ENCODE measurements at places on chromosomes 6 and 20.

GRCh38 chr20:34531608-34532265 is 15.5 kb downstream of the DYNLRB1 start:
- no peak for DNase-seq

DNA sequence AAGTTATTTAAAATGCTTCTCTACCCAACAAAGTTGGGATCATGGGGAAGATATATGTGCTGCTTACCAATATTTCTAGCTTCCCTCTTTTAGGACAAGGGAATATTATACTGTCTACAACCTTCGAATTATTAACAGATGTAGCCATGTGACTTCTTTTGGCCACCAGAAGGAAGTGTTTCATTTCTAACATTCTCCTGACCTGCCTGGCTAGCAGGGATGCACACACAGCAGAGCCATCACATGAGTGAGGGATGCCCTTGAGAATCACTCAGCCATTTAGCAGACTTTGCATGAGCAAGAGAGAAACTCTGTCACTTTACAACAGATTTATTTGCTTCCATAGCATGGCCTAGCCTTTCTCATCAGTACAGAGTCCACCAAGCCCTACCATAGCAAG is 230.7 kb upstream of the MARCKS start:
- no peak for DNase-seq

- DNase-seq = no peak
Observed at GRCh38 chr6:163694072-163694471, 279.6 kb downstream of the QKI start.

- no peak for DNase-seq
Observed at GRCh38 chr6:84027340-84028181, 6.0 kb upstream of the MRAP2 start.

DNA sequence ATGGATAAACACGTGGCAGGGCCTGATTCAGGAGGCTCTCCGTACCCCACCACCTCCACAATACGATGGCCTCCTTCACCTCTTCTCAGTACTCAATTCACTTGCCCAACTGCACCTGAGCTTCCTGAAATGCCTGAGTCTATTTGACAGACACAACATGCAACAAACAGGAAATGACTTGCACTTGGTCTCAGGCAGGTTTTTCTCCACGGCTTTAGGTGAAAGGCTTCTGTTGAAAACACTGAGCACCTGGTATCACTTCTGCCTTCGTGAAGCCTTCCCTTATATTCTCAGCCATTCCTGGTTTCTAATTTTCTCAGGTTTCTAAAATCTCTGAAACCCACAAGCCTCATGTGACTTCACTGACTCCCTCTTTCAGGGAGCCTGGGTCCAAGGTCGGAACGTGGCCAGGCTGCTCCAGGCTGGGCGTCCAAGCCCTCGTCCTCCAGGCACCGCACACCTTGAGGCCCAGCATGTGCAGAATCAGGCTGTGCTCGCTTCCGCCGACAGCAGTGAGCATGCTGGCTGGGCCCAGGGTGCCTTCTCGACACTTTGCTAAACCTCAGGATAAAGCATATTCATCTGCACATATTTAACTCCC is 34.7 kb downstream of the TAF4 start:
- DNase-seq = no peak

GRCh38 chr6:91713911-91714310 is 1127.0 kb upstream of the MAP3K7 start:
- no peak for DNase-seq

- no peak for DNase-seq
Observed at GRCh38 chr20:8066662-8067061, 47.1 kb upstream of the TMX4 start.

DNA sequence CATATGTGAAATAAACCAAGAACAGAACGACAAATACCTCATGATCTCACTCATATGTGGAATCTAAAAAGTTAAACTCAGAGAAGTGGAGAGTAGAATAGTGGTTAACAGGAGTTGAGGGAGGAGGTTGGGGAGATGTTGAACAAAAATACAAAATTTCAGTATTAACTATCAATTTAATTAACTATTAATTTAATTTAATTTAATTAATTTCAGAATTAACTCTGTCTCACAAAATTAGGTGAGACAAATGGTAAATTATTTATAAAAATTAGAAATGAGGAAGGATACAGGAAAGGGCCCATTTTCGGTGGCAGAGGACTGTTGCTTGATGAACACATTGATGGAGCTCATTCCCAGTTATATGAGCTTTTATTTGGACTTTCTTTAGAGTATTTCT is 166.0 kb upstream of the FAM83B start:
- DNase-seq = no peak

DNA sequence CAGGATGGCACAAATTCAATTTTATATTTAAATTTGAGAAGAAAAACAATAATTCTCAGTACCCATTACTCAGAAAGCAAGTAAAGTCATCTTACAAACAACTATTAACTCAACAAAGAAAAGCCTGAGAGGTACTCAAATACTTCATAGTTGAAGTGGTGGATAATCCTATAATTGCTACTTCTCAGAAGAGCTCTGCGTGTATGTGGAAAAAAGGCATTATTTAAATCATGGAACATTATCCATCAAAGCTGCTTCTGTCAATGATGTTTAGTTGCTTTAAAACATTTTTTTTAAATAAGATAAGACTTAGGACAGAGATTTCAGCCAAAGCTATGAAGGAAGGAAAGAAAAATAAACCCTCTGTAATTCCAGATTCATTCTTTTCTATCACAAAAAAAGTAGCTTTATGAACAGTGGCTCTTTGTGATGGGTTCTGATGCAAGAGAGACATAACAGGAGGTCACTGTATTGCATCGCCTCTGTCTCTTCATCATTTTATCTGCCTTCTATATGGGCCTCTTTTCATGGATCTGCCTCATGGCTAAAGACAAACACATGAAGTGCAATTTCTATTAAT is 367.9 kb upstream of the SLC35B3 start:
- DNase-seq = no peak

DNA sequence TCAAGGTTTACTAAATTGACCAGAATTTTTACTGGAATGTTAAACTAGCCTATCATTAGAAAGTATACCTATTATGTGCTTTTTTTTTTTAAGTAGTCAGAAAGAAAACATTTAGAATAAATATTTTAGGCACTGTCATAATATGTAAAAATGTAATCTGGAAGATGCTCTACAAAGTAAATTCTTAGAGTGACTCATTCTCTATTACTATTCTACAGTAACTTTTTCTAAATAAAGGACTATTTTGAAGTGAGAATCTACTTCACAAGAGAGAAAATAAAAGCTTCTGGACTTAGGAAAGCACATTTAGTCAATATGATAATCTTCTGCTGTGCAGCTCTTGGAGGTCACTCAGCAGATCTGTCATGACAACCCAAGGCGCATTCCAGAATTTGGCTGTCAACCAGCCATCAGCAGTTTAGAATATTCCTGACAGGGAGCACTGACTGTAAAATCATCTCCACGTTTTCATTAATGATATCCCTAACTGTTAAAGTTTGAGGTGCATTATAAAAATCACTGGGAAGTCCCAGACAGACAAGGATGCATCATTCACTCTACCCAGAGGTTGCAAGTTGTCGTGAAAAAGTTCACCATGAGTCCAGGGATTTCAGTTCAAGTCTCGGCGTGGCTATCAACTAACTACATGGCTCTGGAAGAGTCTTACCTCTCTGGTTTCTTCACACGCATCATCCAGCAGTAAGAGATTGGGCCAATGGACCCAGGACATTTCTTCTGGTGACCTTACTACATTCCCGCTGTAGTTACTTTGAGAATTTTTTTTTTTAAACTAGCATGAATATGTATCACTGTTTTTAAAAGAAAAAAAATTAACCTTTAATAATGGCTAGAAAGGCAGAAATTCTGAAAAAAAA is 374.9 kb downstream of the GJA1 start:
- no peak for DNase-seq

DNA sequence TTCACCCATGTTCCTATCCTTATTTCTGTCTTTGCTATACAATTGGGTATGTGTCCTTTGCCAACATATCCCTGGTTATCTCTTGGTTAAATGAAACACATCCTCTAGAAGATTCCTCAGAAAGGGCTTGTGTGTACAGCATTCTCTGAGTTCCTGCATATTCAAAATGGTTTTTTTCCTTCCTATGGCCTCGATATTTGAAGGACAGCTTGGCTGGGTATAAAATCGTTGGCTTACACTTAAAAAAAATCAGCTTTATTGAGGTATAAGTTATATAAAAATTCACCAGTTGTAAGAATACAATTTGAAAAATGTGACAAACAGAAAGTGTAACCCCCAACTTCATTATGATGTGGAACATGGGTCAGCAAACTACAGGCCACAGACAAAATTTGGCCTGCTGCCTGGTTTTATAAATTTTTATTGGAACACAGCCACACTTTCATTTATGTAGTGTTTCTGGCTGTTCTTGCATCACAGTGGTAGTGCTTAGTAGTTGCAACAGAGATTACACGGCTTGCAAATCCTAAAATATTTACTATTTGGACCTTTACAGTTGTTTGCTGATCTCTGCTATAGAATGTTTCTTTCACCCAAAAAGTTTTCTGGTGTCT is 16.7 kb downstream of the PCMT1 start:
- no peak for DNase-seq

DNA sequence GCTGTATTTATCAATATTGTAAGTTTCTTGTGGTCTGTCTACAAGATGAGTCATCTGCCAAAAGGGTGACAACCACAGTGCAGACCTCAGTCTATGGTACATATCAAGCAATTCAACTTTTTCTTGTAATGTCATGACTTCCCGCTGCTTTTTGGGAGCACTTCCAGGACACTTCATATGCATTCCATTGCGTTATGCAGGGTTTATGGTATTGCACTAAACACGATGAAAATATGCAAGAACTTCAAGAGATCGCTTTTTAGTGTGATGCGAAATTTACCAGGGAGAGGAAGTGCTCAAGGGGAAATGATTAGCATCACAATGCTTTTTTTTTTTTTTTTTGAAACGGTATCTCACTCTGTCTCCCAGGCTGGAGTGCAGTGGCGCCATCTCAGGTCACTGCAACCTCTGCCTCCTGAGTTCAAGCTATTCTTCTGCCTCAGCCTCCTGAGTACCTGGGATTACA is 166.5 kb downstream of the TFAP2A start:
- DNase-seq = no peak

DNA sequence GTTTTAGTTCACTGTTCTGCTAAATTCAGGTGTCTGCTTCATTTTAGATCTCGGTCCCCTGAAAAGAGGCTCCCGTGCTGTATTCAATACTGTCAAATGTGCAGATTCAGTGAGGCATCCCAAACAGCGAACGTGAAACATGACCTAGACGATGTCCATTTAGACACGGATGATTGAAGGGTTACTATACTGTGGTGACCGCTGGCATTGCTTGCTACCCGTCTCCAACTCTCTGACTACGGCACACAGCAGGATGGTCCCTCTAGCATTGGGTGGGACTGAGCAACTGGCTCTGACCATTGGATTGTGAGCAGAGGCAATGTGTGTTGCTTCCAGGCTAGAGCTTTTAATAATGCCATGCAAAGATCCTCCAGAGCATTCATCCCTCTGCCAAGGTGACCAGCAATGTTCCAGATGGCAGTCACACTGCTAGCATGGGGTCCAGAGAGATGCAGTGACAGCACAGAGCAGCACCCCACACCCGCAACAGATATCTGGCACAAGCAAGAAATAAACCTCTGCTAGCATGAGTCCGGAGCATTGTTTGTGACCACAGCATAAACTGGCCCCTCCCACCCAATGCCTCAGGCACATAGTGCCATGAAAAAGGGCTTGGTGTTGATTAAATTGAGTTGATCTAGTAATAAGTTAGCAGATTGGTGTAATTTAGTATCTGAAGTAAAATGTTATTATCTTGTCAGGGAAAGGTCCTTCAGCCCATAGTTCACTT is 9.0 kb downstream of the METTL24 start:
- DNase-seq = no peak

DNA sequence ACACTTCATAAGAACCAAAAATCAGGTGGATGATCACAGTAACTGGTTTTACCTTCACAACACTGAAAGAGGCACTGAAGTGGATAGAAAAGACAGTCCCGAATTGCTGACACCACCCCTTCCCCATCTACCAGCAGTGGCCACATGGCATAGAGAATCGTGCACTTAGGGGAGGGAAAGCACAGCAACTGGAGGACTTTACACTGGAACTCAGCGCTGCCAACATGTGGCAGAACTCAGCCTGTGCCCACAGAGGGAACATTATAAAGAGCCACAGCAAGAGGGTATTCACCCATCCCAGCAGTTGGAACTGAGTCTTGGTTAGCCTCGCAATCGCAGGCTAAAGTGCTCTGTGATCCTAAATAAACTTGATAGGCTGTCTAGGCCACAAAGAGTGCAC is 6.5 kb upstream of the KIAA1586 start:
- DNase-seq = no peak

GRCh38 chr6:140774080-140774505 is 1358.6 kb upstream of the GJE1 start:
- no peak for DNase-seq

DNA sequence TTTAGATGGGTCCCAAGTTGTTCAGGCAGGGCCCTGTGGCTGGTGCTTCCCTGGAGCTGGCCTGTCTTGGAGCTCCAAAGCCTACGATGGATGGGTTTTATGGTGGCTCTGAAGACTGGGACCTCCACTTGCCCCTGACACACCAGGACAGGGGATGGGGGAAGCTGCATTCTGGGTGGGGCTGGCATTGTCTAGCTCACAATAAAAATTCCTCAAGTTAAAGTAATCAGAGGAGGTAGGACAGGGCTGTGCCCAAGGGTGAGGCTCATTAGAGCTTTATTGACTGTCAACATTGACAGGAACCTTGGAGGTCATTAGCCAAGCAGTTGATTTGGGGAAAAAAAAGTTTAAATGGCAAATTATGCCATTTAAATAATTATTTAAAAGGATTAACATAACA is 35.7 kb downstream of the TFAP2C start:
- DNase-seq = no peak
